ENCODE measurements at places on chromosomes 6 and 20.
A peak's percentile ranks its signal among the peaks of the same experiment; 100 is the strongest.

GRCh38 chr20:53631909-53632662, 38.4 kb upstream of the ZNF217 start:
- no peak for DNase-seq

GRCh38 chr6:1348675-1349074, 36.8 kb downstream of the FOXQ1 start:
- DNase-seq = no peak

GRCh38 chr20:18364768-18365167, 76.4 kb downstream of the ZNF133 start:
- no peak for DNase-seq

- DNase-seq = no peak
Observed at GRCh38 chr6:16329233-16329632, 90.8 kb downstream of the GMPR start.

DNA sequence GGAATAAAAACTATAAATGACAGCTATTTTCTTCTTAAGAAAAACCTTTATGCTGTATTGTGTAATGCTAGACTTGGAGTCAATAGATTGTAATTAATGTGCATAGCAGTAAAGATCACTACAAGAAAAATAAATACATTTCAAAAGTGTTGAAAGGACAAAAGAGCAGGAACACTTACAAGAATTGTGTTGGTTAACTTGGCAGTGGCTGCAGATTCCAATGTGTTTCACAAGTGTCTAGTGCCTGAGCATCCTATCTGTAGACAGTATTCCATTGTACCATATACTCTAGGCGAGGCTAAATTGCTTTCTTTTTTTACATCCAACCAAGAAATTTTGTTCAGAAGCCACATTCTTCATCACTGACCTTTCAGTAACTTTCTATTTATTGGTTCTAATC, 924.1 kb downstream of the EPHA7 start:
- no peak for DNase-seq

DNA sequence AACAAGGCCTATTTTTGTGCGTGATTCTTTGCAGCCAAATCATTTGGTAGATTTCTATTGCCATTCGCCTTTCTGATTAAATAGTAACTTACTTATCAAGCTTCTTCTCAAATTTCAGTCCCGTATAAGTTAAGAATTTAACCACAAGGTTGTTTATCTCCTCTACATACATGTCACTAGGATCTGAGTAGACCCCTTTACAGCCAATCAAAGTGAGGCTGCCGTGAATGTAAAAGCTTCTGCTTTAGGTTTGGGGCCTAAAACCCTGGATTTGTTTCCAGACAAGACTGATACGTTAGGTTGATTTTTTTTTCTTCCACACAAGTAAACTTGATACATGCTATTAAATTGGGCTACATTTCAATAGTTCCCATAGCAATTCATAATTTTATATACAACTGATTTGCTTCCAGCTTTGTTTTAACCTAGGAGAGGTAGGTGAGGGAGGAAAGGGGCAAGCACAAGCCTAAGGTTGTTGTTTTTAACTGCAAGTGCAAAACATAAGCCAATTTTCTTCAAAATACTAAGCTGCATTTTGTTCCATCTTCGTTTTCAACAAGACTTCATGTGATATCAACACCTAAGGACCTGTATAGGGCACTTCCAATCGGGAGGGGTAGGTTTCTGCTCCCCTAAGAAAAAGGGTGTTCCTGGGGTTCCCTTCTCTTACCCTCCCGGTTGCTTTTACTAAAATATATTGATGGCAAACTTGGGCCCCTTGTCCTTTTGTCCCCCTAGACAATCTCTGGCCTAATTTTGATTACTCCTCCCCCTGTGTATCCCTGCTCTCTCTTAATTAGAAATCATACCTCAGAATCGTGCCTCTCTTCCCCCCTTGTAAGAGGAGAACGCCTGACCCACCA, 1.7 kb downstream of the RANBP9 start:
- DNase-seq = peak; percentile 50
